ENCODE measurements at places on chromosomes 4 and X. TPM values are rescaled to one million over a fixed set of nuclear protein-coding genes. Genes with fewer than 3 reads are reported as not detected.

- no peak for DNase-seq
These were observed 6.3 kb downstream of the MAGEB1 start for GRCh38 chrX:30253257-30253656.

RTL9 gene
- total RNA-seq, result not detected

DNA sequence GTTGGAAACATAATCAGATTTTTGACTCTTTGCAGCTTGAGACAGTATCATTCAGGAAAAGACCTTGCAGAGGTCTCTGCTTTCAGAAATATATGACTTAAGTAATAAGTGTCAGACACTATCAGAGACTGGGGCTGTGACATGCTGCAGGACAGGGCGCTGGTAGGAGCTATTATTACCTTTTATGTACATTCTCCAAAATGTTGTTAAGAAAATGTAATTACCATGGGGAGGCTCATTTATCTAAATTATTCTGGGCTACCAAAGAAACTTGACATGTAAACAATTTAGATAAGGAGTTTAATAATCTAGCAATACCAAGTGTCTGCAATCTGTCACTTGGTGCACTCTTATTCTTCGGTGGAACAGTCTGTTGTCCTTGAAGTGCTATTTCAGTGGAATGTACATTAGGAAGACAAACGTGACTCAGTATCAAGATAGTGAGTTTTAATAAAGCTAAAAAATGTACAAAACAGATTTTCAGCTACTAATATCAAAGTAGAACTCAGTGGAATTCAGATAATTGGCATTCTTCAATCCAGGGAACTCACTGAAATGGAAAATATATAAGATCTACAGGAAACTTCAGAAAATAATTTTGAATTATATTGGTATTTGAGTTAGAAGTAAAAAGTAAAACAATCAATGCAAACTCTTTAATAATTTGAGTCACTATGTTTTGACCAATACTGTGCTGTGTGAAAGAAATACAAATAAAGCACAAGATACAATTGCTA lies 214.5 kb downstream of the KCNIP4 start:
- no peak for DNase-seq

PI4K2B gene
- 57.7 TPM for total RNA-seq

DNA sequence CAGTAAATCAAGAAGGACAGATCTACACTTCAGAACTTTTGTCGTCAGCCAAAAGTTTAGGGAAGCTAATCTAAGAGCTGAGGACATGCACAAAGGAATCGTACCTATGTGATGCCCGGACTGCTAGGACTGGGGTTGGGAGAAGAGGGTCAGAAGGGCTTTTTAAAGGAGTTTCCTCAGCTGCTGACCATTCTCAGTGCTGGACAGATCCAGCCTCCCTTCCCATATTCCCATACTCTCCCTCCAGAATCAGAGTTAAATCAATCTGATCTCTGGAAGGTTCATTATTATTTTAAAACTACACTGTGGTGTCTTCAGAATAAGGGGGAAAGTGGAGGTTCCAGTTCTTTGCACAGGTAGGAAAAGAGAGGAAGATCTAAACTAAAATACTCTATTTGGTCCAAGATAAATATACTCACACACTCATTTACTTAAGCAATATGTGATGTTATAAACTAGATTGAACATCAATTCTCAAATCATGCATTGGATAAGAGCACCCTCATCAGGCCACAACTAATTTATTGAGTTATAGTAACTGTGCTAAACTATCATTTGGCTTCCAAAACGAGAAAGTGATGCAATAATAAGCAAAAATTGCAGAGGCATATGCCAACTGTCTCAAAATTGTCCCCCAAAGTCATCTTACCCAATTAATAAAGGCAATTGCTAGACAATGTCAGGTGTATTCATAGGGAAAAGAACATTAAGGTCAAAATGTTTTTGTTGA lies 124.7 kb downstream of the HNRNPD start:
- DNase-seq, result peak; percentile 8

COPS4 gene
- total RNA-seq, result 173 TPM

C4orf46 gene
- total RNA-seq, result 14.7 TPM
